NCI-H2171 (cell line): ENCODE measurements at places on chromosomes 16 and 17.

GRCh38 chr17:1471911-1472821 is 16.1 kb upstream of the CRK start:
- DNase-seq = no peak

- DNase-seq = no peak
Measured at GRCh38 chr17:37742762-37743611, 1.9 kb downstream of the HNF1B start.

DNA sequence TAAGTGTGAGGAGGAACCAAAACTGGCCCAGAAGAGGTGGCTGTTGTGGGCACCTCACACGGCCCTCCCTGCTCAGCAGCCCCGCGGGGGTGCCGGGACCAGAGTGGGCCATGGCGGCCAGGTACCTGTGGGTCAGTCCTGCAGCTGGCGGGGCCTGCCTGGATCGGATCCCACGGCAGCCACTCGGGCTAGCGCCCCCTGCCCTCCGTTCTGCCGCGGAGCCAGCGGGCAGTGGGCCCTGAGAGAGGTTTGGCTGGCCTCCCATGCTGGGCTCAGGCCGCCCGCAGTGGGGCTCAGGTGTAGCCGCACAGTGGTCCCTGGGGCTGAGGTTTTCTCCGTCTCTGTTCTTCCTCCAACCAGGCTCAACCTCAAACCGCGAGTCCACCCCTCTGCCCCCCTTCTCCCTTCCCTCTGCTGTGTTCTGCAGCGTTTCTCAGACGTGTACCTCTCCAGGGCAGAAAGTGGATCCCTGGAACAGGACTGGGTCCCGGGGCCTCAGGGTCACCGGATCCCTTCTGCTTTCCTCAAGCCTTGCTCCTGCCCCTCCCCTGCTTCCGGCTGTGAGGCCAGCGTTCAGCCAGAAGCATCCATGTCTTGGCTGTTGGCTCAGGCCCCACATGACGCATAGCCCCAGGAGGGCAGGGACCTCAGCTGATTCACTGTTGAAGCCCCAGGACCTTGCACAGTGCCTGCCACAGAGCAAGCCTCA is 28.6 kb upstream of the ITGA3 start:
- no peak for DNase-seq

GRCh38 chr17:10210151-10210574 is 11.8 kb upstream of the GAS7 start:
- no peak for DNase-seq

- DNase-seq = no peak
Measured at GRCh38 chr17:48995304-48995973, 1.7 kb upstream of the IGF2BP1 start.

- no peak for DNase-seq
Measured at GRCh38 chr16:47713225-47713595, 252.1 kb downstream of the PHKB start.
